Fibroblast of pulmonary artery (primary cell): ENCODE measurements at places on chromosomes 3 and 15.

GRCh38 chr3:149589332-149589731 is 68.5 kb downstream of the WWTR1 start:
- peak; percentile 91 for DNase-seq

GRCh38 chr15:85672332-85673084 is 122.2 kb downstream of the KLHL25 start:
- no peak for DNase-seq

DNA sequence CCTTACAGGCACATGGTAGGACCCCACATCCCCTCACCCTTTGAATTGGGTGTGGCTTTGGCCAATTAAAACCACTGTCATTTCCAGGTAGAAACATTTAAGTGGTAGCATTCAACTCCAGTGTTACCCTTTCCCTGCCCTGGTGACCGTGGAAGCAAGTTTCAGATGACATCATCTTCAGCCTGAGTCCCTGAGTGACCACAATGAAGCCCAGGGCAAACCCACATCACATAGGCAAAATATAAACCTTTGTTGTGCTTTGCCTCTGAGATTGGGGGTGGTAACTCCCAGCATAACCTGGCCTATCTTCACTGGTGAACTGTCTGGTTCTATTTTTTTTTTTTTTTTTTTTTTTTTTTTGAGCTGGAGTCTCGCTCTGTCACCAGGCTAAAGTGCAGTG is 404.0 kb upstream of the WNT5A start:
- no peak for DNase-seq

GRCh38 chr15:92124657-92125010 is 269.0 kb upstream of the ST8SIA2 start:
- DNase-seq, result no peak

DNA sequence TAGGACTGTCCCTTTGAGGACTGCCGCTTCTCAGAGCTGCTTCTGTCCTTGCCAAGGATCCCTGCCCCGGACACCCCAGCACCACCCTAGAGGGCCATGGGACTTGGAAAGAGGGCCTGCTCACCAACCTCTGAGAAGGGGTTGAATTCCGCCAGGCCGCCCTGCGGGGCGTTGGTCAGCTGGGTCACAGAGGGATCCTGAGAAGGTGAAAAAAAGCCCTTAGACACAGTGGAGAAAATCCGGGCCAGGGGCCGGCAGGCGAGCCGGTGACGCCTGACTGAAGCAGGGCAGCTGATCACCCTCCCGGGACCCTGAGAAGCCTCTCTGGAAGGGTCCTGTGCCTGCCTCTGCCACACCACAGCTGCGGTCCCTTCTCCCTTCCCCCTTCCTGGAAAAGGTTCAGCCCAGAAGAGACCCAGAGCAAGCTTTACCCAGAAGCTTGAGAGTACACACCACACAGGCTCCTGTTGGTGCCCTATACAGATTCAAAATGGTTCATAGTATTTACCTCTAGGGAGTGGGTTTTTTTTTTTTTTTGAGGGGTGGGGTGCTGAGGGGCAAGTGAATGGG is 11.6 kb upstream of the ULK3 start:
- DNase-seq, result no peak

- no peak for DNase-seq
These were observed 3.7 kb upstream of the ANKUB1 start for GRCh38 chr3:149796026-149796425.

DNA sequence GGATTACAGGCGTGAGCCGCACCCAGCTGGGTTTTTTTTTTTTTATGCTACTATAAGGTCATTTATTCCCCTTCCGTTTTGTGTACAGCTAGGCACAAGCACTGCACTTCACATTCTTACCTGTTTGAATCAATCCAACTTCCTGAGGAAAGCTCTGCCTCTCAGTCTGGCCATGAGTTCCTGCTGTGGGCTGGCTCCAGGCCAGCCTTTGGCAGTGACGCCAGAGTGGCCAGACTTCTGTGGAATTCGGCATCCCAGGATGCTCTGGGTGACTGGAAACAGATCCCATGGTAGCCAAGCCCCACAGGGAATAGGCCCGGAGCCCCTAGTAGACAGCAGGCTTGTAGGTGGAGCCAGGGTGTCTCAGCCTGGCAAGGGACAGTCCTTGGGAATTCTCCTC is 21.5 kb upstream of the TIMP4 start:
- DNase-seq, result peak; percentile 88
